ENCODE measurements at places on chromosomes 2 and 18.

DNA sequence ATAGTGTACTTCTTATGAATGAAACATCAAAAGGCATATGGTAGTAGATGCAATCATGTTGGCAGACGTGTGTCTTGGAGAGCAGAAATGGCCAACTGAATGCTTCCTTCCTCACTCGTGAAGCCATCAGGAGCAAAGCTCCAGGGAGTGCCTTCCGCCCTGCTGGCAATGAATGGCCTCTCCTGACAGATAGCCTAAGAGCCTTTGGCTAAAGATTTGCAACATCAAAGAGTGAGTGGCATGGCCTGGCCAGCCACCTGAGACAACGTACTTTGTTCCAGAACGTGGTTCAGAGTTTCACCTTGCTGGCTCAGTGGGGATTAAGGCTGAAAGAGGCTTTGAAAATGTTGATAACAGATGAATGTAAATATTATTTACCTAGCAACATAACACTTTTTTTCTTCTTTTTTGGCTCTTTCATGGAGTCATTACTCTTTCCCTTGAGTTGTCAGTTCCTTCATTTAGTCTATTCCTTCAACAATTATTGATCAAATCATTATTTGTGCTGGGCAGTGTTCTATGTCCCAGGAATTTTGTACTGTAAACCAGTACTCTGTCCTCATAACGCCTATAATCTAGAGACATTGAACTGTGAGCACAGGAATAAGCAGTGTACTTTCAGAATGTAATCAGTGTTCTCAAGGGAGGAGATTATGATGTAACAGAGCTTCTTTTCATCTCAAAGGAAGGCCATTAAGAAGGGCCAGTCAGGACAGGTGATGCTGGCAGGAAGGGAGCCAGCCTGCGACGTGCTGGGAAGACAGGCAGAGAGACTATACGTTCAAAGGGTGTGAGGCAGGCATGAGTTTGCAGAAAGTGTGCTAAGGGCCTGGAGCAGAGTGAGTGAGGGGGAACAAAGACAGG, 59.4 kb upstream of the SH3RF3 start:
- no peak for DNase-seq

- DNase-seq, result no peak
These were observed 8.9 kb upstream of the SESTD1 start for GRCh38 chr2:179273461-179273962.

DNA sequence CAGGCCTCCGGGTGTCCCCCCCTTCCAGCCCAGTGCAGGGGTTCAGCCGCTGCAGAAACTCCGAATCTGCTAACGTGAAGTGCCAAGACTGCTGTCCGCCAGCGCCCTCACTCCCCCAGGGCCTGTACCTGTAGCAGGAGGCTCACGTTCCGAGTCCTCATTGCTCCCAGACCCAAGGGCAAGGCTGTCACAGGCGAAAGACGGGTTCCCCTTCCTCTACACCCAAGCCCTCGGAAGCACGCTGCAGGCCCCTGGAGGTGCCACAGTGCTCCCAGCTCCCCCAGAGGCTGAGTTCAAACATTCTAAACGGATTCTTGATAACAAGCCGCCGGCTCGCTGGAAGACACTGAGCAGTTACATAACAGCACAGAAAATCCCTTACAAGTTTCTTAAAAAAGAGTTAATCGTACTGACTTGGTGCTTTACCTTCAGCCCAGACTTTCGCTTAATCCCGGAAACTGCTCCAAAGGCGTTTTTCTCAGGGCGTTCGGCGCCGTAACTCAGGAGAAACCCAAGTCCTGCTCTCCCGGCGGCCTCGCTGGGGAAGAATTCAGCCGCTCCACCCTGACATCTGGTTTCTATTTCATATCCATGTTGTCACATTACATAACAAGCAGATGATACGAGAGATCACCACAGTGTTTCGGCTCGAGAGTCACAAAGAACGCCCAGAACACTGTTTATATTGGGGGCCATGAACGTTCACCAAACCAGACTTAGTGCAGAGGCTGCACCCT, 92.0 kb downstream of the HDAC4 start:
- no peak for DNase-seq

DNA sequence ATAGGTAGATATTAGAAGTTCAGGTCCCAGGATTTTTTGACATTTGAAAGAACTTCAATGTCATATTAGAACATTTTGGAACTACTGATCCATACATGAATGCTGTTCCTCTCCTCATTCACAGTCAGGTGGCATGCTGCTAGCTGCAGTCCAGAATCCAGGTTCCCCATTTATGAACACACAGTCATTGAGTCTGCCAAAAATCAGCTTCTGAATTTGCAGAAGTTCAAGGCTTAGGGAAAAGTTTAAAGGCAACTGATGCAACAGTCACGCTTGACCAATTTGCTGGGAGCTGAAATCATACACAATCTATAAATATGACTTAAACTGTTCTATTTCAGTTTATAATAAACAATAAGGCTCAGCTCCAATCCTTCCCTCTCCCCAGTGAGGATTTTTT, 17.3 kb upstream of the TTR start:
- no peak for DNase-seq

DNA sequence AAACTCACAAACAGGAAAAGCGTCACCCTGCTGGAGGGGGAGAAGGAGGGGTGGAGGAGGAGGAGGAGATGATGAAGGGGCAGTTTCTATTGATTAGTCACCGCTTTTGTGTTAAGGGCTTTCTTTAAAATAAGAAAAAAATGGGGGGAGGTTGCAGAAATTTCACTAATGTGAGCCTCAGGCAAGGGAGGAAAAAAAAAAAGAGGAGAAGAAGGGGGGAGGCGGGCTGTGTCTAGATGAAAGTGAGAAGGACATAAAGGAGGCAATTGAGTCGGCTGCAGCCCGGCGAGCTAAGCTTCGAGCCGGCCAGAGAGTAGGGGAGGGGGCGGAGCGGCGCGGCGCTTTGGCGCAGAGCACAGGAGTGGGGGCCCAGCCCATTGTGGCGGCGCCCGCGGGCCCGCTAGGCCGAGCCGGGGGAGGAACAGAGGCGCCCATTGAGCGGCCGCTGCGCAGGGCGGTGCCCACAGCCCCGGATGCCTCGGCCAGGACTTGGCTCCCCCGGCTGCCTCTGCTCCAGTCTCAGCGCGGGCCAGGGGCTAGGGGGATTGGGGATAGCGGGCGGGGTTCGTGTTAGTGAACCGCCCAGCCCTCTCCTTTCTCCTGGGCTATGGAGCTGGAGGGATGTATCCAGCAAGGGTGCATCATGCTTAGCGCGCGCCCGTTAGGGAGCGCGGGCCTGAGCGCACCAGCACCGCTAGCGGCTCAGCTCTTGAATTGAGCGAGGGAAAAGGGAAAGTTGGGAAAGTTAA, 7.9 kb downstream of the PAX3 start:
- DNase-seq, result no peak

DNA sequence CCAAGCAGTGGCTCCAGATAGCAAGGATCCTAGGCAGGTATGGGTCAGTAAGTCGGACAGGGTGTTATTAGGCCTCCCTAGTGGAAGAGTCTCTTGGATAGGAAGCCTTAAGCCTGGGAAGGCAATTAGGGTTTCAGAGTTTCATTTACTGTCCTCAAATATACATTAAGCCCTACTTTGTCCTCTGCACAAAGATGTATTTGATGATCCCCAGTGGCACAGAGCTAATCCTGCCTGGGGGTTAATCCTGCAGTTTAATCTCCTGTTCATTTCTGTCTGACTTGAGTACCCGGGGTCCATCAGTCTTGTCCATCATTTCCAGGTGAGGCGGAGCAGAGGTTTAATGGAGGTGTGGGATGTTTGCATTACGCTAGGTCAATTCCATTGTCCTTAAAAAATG, 62.0 kb downstream of the MTCL1 start:
- DNase-seq, result no peak

DNA sequence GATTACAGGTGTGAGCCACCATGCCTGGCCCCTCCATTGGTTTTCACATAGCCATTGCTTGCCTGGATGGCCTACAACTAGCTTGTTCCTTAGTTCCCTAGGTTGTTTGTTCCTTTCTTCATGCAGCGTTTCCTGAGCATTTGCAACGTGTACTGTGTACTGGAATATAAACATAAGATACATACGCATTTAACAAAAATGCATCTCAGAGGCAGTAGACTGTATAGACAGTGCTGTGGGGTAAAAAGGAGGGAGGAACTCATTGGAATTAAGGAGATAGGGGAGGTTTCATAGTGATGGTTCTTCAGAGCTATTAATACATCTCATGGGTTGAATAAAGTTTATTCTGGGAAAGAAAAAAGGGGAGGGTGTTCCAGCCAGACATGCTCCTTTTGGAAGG, 260.5 kb upstream of the RASGRP3 start:
- no peak for DNase-seq

DNA sequence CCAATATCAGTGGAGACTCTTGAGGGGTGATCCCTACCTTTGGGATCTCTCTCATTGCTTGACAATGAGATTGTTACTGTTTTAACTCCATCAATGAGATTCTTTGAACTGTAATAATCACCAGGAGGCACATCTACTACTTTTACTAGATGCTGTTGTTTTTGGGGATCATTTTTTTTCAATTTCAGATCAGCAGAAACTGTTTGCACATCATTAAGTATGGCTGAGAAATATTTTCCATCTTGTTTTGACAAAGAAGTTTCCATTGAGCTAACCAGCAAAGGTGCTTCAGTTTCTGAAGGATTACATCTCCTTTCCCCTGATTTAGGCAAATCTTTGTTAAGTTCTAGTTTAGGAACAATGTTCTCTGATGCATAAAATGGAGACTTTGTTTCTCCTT, 54.8 kb upstream of the SLC4A10 start:
- DNase-seq, result no peak
